ENCODE measurements at places on chromosomes 6 and 20.

- no peak for DNase-seq
Measured at GRCh38 chr6:163726037-163726695, 311.6 kb downstream of the QKI start.

GRCh38 chr20:44730441-44730840 lies 15.2 kb upstream of the KCNK15 start:
- DNase-seq = no peak

- no peak for DNase-seq
Measured at GRCh38 chr6:113634352-113635163, 222.6 kb upstream of the MARCKS start.

DNA sequence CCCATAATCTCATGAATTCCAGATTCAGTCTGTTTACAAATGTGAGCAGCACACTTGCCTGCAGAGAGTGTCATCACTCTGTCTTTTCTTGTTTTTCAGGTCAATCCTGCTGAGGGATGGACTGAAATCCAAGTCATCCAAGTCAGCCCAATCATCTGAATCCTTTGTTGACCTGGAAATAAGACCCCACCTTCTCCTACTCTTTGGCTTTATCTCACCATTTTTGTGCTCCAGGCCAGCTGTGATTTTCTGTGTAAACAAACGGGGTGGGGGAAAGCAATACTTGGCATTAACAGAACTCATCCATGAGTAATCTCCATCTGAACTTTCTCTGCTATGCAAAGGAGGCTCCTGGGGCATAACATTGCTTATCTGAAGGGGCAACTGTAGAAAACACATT lies 16.9 kb upstream of the GSTA4 start:
- no peak for DNase-seq

- no peak for DNase-seq
Measured at GRCh38 chr20:44581515-44581914, 864 bp upstream of the PKIG start.

GRCh38 chr20:10105046-10105445 lies 70.3 kb downstream of the ANKEF1 start:
- no peak for DNase-seq

- no peak for DNase-seq
Measured at GRCh38 chr6:137754366-137754765, 112.7 kb upstream of the TNFAIP3 start.

DNA sequence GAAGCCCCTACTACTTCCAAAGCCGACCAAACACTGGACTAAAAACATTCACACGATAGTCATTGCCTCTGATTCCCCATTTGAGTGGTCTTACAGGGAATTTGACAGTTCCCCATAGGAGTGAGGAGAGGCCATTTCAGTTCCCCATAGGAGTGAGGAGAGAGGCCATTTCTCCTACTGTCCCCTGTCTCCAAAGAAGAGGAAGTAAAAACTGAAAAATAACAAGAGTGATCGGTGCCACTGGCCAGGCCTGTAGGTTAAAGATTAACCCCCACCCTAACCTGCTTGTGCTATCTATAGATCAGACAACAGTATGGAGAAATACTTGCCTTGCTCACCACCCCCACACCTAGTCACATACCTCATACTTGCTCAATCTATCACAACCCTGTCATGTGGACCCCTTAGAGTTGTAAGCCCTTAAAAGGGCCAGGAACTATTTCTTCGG lies 204.0 kb upstream of the MOCS1 start:
- DNase-seq = no peak

DNA sequence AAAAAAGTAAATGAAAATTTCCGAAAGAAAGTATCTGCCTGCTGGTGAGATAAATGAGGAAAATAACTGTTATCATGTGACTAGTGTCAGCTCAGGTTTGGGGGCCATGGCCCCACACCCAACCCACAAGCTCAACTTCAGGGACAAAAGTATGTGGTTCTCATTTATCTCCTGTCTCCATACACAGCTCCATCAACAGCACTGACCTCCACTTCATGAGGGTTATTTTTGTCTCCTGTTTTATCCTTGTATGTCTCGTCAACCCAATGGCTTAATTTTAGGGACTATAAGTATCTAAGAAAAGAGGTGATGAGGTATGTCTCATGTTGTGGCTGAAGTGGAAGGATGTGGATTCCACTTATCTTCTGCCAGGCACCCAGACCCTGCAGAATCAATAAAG lies 271.6 kb upstream of the RIN2 start:
- DNase-seq = no peak

GRCh38 chr6:112396221-112396620 lies 49.1 kb downstream of the RFPL4B start:
- DNase-seq = no peak
